Ecto neural progenitor cell (in vitro differentiated cells): ENCODE measurements at places on chromosomes 11 and 22.
A peak's percentile ranks its signal among the peaks of the same experiment; 100 is the strongest.

- no peak for DNase-seq
These were observed 10.1 kb upstream of the GAB2 start for GRCh38 chr11:78427615-78428265.

- DNase-seq: no peak
These were observed 53.4 kb upstream of the ANO1 start for GRCh38 chr11:70024773-70025045.

GRCh38 chr11:131664293-131664692 lies 293.9 kb downstream of the NTM start:
- no peak for DNase-seq

GRCh38 chr11:11215944-11216343 lies 137.1 kb downstream of the CSNK2A3 start:
- DNase-seq: peak; percentile 44

DNA sequence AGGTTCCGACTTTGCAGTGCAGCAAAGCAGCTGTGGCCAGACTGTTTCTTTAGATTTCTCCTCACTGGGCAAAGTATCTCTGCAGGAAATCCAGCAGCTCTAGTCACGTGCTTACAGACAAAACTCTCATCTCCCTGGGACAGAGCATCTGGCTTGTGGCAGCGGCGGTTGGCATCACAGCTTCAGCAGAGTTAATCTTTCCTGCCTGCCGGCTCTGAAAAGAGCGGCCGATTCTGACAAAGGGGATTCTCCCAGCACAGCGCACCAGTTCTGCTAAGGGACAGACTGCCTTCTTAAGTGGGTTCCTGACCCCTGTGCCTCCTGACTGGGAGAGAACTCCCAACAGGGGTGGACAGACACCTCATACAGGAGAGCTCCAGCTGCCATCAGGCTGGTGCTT lies 1357.3 kb upstream of the TENM4 start:
- DNase-seq: peak; percentile 56

GRCh38 chr22:39088685-39089032 lies 8.4 kb upstream of the APOBEC3H start:
- no peak for DNase-seq

DNA sequence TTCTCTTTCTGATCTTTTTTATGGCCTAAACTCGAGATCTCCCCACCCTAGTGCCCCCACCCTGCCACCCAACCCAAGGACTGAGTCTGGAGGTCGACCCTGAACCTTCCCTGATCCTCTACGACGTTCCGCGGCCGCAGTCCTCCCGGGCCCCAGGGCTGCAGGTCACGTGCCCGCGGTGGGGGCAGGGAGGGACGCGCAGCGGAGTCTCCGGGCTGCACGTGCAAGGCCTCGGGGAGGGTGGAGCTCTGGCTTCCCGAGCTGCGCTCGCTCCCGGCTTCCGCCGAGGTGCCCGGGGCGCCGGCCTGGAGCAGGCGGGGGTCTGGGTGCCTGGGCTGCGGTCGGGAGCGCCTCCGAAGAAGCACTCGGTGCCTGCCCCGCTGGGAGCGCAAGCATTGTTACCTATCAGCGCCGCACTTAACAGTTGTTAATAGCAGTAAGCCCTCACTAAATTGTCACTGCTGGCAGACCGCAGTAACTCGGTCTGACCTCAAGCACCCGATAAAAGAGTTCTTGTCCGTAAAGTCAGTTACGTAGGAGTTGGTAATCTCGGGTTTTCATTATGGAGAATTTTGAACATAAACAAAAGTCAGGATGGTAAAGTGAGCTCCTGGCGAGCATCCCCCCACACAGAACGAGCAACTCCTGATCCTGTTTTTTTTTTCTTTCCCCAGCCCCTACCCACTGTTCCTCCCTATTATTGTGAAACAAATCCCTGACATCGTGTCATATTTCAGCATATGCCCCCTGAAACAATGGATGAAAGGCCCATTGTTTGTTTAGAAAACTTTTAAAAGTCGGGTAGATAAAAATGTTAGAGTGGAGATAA lies 69.7 kb upstream of the EP300 start:
- DNase-seq: peak; percentile 90

DNA sequence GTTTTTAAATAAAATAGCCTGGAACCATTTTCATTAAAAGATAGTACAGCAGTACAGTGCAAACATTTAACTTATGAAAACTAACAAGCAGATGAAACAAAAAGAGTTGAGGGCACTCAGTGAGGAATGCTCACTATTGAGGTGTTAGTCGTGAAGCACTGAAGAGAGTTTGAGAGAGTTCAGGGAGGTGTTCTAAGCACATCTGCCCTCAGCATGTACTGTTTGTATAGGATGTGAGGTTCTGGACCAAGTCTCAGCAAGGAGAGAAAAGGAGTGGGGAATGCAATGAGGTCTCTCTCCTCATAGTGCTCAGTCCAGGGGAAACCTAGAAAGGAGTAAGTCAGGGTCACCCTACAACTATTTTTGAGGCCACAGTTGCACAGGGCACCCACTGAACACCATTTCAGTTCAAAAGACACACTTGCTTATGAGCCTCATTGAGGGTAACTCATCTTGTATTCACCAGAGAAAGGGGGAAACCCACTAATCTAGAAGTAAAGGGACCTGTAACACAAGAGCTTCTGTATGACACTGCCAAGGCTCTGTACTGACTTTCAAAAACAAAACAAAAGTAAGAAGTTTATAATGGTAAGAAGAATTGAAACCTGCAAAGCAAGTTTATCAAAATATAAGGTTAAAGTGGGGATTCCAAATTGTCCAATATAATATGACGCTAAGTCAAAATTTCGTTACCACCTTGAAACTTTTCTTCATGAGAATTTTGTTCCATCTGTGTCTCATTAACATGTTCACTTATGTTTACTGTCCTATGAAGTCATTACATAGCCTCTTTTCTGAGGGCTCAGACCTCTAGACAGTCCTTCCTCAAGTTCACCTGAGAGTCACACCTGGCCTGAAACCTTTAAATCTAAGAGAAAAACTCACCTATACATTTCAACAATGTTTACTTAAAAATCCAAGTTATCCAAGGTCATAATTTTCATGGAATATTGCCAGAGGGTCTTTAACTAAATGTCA lies 275.3 kb downstream of the ETS1 start:
- DNase-seq: no peak

GRCh38 chr11:27401280-27401832 lies 38.3 kb upstream of the CCDC34 start:
- no peak for DNase-seq

GRCh38 chr11:72079819-72080325 lies 470 bp downstream of the NUMA1 start:
- DNase-seq: no peak

- no peak for DNase-seq
These were observed 5.6 kb downstream of the OSBPL5 start for GRCh38 chr11:3159296-3160190.

DNA sequence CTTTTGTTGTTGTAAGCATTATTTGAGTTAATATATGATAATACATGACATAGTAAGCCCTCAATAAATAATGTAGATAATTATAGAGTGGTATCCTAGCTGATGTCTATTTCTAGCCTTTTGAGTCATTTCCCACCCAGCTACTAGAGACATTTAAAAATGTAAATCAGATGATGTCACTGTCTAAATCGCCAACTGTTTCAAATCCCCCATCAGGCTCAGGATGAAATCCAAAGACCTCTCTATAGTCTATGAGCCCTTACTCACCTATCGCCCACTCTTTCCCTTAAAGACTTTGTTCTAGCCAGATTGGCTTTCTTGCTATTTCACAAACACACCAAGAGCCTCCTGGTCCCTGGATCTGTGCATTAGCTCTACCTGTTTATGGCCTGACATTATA lies 135.4 kb upstream of the PLET1 start:
- no peak for DNase-seq

- no peak for DNase-seq
These were observed 34.2 kb downstream of the IL18 start for GRCh38 chr11:112129656-112130055.

DNA sequence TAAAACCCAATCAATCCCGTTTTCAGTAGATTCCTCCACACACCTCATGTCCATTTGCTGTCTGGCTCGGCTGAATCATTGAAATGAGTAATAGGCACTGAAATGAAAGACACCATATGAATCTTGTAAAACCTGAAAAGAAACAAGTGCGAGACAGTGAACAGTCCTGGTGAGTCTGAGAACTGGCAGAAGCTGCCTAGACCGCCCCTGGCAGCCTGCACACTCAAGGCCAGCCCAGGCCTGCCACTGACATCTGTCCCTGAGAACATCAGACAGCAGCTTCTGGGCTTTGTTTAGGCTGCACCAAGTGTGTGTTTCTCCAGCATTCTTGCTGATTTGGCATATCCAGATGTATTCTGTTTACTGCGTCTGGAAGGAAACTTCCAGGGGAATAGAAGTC lies 44.8 kb downstream of the ENDOD1 start:
- DNase-seq: no peak

DNA sequence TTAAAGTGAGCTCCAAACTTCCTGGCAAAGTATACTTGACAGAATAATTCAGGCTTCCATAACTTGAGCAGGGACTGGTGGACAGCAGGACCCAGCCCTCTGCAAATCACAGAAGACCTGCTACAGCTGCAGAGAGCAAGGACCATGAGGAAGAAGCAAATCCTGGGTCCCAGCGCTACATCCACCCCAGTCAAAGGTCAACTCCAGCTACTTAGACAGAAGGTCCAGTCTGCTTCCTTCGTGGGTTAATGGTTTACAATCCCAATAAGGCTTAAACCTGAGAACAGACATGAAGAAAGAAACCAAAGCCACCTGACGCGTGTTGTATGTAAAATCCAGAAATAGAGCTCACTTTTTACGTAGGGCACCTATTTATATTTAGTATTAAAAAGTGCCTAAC lies 57.7 kb downstream of the SHANK2 start:
- DNase-seq: no peak

DNA sequence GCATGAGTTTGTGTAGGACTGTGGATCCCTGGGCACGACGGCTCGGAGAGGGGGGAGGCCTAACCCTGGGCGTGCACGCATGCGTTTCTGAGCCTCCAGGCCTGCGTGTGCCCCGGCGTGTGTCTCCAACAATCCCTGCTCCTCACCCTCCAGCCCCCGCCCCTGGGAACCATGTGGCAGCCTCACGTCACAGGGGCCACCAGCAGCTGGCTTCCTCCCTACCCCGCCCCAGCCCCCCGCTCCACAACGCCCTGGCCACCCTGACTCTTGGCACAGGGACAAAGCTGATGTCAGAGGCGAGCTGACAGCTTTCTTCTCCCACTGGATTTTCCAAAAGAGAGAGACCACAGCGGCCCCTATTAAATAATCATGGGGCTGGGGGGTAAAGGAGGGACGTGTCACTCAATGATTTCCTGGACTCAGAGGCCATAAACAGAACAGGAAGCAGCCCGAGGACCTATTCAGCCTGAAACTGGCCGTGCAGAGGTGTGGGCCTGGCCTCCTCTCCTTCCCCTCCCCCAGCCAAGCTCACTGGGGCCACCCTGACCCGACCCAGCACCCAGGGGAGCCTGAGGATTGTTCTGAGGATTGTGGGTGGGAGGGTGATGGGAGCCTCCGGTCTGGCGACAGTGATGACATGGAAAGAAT lies 6.8 kb upstream of the LIF start:
- DNase-seq: no peak

DNA sequence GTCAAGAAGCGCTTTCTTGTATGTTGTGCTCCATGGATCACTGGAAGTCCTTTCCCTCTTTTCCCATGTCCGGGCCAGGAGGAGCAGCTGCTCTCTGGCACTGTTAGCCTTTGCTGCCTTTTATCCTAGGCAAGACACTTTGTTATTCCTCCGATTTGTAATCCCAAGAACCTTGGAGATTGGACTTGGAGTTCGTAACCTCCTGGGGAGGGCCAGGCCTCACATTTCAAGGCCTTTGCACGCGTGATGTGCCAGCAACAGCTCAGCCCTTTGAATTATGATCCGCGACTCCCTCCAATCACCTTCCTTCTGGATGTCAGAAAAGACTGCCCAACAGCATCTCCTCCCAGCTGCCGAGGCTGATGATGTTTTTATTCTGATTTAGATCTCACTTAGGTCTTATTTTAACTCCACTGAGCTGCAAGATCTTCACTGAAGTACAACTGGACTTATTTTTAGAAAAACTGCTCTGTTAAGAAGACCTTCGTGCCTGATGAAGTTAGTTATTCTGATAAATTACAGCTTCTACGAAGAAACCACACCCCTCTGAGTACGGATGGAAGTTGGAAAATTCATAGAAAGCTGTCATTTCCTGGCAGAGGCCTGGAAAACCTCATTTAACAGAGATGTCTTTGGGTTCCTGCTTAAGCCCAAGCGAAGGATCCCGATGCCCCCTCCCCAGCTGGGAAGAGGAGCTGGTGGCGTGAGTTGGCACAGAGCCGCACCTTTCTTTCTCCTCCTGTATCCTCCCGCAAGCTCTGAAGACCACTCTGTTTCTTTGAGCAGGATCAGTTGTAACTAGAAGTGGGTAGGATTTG lies 62.4 kb downstream of the PARVB start:
- DNase-seq: no peak

DNA sequence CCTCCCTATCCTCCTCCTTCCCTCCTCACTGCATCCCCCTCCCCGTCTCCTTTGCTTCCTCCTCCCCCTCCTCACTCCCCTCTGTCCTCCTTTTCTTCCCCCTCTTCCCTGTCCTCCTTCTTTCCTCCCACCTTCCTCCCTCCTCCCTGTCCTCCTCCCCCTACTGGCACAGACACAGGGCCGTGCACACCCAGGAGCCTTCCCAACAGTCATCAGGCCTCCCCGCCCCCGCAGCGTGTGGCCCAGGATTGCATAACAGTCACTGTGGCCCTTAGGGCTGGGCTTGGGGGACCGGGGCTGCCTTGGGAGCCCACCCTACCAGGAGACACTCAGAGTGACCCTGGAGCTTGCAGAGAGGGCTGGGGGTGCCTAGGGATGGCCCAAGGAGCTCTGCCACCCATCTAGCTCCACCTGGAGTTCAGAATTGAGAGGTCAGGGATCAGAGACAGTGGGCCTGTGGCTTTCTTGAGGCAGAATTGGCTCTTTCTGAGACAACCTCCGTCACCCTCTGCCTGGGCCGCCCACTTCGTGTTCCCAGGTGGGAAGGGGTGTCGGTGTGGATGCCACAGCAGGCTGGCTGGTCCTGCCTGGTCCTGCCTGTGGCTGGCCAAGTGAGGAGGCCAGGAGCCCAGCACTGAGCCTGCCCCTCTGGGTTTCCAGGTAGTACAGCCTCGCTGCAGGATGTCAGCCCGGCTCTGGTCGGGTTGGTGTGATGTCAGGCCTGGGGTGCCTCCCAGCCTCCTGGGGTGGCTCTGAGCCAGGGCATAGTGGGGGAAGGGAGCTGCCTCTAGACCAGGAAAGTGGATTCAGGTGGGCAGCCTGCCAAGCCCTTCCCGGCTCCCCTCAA lies 1.6 kb downstream of the SPI1 start:
- DNase-seq: peak; percentile 42

GRCh38 chr22:23205339-23206049 lies 25.2 kb downstream of the BCR start:
- DNase-seq: no peak
